IMR-90 (cell line): ENCODE measurements at places on chromosomes 2 and 18. TPM values are rescaled to one million over a fixed set of nuclear protein-coding genes. Genes with fewer than 3 reads are reported as not detected.

Gene POTEI
- polyA plus RNA-seq, result not detected in 2 replicates

- DNase-seq, result no peak
- no peaks in the 10 kb centered on the region for H3K4me1 ChIP-seq
- H3K27me3 ChIP-seq, result peaks cover 1% of the 10 kb centered on the region; the same call in 1 of the 2 replicates
- no peak overlapping the region for H3K4me3 ChIP-seq
- no peaks in the 10 kb centered on the region for H3K36me3 ChIP-seq
Observed at GRCh38 chr18:49972535-49972934, 159.2 kb upstream of the ACAA2 start.

GRCh38 chr18:10072671-10073175 is 158.9 kb downstream of the VAPA start:
- H3K36me3 ChIP-seq, result no peaks in the 10 kb centered on the region
- H3K4me3 ChIP-seq, result no peak overlapping the region
- H3K27me3 ChIP-seq, result no peaks in the 10 kb centered on the region; the same call in none of the 2 replicates
- H3K27ac ChIP-seq, result no peak overlapping the region
- DNase-seq, result peak; percentile 65

Gene CXCR1
- not detected in 2 replicates for polyA plus RNA-seq

- no peaks in the 10 kb centered on the region for H3K36me3 ChIP-seq
- no peak overlapping the region for H3K4me3 ChIP-seq
- H3K4me1 ChIP-seq, result no peaks in the 10 kb centered on the region
- H3K27me3 ChIP-seq, result no peaks in the 10 kb centered on the region
Observed at GRCh38 chr2:88190808-88191721, 20.9 kb downstream of the THNSL2 start.
